ENCODE measurements at places on chromosomes 11 and 22. TPM values are rescaled to one million over a fixed set of nuclear protein-coding genes. Genes with fewer than 3 reads are reported as not detected.

GRCh38 chr22:45602824-45603595 is 68.6 kb upstream of the ATXN10 start:
- DNase-seq, result no peak

GRCh38 chr11:115784796-115785521 is 280.7 kb upstream of the CADM1 start:
- no peak for DNase-seq

- DNase-seq, result no peak
Measured at GRCh38 chr11:42410251-42410955, 901.4 kb upstream of the API5 start.

GRCh38 chr11:35747668-35748067 is 85.1 kb downstream of the TRIM44 start:
- no peak for DNase-seq

GRCh38 chr11:10646681-10647355 is 46.7 kb downstream of the IRAG1 start:
- DNase-seq, result no peak

DNA sequence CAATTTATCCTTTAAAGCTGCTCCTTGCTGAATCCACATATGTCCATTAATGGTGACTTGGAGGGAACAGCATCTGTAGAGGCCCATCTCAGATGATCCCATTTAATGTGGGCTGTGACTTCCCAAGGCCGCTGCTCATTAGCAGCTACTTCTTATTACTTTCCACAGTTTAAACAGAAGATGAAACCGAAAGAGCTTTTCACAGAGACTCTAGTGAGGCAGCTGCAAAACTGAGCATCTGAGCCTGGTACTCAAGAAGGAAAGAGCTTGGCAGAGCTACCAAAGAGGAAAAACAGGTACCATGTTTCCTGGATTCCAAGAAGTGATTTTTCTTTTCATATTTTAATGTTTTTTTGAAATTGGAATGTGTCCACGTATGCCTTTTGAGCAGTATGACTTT is 110.5 kb upstream of the NARS2 start:
- no peak for DNase-seq

- DNase-seq, result no peak
Measured at GRCh38 chr22:44057401-44057987, 33.4 kb downstream of the PARVB start.

DNA sequence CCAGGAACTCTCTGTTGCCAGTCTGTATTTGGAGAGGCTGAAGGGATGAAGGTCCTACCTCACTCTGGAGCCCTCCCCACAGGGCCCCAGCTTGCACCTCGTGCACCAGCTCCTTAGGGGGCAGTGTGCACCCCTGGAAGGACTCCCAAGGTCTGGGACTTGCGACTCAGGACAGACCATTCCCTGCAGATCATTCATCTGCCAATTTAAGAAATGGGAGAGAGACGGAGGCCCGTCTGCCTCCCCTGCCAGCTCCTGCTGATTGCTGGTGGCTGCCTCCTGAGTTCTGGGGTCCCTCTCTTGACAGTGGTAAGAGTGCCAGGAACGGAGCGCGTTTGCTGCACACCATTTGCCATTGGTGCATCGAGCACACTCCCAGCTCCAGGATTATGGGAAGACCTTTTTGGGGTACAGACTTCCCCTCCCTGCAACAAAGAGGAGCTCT is 27.4 kb upstream of the MALAT1 start:
- DNase-seq, result peak; percentile 47

GRCh38 chr22:37431801-37432707 is 4.8 kb upstream of the ELFN2 start:
- peak; percentile 76 for DNase-seq

GRCh38 chr11:62786318-62787004 is 741 bp upstream of the TMEM179B start:
- DNase-seq, result peak; percentile 92

DNA sequence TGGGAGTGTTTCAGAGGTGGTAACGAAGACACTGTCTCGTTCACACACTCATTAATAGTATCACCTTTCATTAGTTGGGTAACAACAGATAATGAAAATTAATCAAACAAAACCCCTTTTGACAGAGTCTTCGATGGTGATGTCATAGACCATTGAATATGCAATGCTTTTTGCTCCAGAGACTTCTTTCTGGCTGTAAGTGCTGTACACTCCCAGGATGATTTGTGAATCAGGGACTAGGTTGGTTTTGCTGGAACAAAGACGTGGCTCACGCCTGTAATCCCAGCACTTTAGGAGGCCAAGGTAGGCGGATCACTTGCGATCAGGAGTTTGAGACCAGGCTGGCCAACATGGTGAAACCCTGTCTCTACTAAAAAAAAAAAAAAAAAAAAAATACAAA is 9.5 kb upstream of the RASSF10 start:
- DNase-seq, result no peak

DNA sequence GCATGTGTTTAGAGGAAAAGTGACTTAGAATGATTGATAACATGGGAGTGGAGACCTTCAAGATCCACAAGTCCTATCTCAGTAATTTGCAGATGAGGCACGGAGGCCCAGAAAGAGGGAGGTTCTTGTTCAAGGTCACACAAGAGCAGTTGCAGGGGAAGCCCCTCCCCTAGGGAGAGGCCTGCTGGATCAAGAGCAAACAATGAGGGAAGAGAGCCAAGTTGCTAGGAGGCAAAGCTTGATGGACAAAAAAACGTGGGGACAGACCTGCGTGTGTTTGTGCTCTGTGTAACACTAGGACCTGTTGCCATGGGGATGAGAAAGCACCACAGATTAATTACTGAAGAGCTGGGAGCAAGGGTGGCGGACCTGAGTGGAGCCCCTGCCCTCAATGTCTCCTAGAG is 6.4 kb upstream of the MFRP start:
- DNase-seq, result no peak

DNA sequence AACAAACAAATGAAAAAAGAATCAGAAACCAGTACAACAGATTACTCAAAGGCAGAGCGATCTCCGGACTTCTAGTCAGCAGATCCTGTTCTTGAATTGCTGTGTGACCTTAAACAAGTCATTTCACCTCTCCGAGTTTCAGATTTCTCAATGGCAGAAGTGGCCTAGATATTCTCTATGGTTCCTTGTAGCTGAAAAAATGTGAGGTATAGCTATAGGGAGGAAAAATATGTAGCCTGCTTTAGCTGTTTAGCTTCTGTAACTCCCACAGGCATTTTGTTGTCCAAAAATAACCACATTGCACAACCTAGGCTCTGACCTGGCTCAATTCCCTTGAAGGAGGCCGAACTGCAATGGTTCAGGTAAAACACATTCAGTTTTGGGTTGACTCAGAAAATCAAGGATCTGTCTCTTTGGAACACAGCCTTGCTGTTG is 100.7 kb downstream of the DBX1 start:
- DNase-seq, result no peak

GRCh38 chr11:115155978-115156377 is 348.2 kb downstream of the CADM1 start:
- no peak for DNase-seq

DNA sequence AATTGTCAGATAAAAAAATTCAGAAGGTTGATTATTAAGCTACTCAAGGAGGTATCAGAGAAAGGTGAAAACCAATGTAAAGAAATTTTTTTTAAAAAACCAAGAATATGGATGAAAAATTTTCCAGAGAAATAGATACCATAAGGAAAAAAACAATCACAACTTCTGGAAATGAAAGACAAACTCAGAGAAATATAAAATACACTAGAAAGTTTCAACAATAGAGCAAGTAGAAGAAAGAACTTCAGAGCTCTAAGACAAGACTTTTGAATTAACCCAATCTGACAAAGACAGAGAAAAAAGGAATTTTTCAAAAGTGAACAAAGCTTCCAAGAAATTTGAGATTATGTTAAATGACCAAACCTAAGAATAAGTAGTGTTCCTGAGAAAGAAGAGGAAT is 62.9 kb upstream of the TEAD1 start:
- DNase-seq, result no peak

GRCh38 chr11:98625526-98625925 is 395.2 kb upstream of the CNTN5 start:
- no peak for DNase-seq

- no peak for DNase-seq
Measured at GRCh38 chr11:121929581-121929980, 186.4 kb downstream of the BLID start.

- DNase-seq, result peak; percentile 13
Measured at GRCh38 chr11:113562981-113563461, 87.8 kb upstream of the DRD2 start.

DNA sequence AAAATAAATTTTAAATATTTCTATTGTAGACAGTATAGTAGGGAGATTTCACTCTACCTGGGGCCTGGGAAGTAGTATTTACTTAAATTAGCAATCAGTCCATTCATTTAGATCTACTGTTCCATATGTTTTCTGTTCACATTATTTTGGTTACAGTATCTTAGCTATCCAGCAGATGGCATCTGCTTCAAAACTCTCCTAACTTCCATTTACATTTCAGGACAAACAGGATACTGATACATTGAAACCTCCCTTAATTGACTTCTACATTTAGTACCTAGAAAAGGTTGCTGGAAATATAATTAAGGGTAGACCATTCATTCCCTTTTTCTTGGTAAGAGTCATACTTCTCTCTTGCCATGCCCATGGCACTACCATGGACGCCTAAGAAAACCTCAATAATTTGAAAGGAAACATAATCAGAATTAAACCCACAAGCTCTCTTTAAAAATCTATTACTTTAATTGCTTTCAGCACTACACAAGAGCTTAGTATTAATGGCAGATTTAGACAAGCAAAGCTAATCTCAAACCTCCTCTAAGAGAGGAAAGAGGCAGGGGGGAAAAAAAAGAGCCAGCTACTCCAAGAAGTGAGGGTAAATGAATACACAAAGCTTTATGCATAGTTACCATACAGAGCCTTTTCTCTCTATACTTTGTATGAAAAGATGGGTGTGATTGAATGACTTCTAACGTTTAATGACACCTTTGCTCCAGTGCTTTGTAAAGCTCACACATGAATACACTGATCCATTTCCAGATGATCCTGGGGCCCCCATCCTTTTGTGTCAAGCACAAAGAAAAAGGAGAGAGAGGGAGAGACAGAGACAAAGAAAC is 131.2 kb upstream of the MTMR2 start:
- DNase-seq, result no peak

DNA sequence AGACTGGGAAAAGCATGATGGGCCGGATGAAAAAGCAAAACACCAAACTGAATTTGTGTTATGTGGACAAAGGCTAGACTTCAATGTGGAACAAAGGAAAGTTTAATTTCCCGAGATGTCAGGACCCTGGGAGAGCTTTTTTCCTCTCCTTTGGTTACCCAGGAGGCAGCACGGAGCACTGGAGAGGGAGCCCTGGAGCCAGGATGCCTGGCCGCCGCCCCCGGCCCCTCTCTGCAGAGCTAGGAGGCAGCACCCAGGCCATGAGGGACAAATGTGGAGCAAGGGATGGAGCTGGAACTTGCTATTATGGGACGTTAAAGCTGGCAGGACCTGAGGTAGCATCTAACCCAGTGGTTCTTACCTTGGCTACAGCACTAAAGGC is 108.9 kb downstream of the MORC2 start:
- DNase-seq, result no peak

DNA sequence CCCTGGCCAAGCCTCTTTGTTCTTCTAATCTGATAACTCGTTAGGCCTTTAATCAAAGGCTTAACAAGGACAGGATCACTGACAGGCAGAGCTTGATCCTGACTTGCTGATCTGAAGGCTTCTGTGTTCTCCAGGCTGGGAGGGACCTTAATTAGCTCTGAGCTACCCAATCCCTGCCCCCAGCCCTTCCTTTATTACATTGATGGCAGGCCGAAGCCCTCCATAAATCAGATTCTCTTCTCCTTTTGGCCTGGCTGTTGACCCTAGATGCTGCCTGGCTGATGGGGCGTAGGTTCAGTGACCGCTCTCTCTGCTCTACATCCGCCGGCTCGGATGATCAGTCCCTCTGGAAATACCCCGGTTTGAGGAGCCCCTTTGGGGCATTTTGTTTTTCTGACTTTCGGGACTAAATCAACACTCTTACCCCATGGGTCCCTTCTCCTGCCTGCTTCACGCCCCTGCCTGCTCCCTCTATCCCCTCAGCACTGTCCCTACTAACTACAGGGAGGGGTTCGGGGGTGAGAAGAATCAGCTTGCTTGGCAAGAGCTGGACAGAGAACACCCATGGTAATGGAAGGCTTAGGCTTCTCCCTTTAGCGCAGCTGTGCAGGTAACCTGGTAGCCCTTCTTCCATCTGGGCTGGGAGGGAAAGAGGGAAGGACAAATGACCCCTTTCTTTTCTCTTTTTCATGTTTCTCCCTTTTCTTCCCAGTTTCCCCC is 10.0 kb upstream of the RRM1 start:
- DNase-seq, result no peak

- no peak for DNase-seq
Measured at GRCh38 chr11:93728792-93729128, 12.5 kb downstream of the TAF1D start.

DNA sequence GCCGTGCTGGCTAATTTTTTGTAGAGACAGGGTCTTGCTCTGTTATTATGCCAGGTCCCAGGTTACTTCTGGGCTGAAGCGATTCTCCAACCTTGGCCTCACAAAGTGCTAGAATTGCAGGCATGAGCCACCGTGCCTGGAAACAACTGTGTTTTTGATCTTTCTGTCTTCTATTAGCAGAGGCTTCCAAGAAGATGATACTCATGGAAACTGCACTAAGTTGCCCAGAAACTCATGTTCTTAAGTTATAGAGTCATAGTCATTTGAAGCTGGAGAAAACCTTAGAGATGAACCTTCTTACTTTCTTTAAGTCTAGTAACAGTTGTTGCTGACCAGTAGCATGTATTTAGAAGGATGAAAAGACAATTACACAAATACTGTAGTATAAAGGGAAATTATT is 37.1 kb upstream of the HSPA8 start:
- DNase-seq, result no peak

- no peak for DNase-seq
Measured at GRCh38 chr11:64021757-64022093, 14.0 kb upstream of the FLRT1 start.

GRCh38 chr22:27352426-27352825 is 449.1 kb downstream of the MN1 start:
- DNase-seq, result no peak

- DNase-seq, result no peak
Measured at GRCh38 chr11:78201096-78201818, 12.5 kb downstream of the USP35 start.

GRCh38 chr11:100575860-100576717 is 111.0 kb upstream of the ARHGAP42 start:
- DNase-seq, result peak; percentile 24

The PRRG4 gene
- total RNA-seq, result 0.18 TPM

The OR51I1 gene
- total RNA-seq, result not detected

The GUCY1A2 gene
- not detected for total RNA-seq

The CFAP300 gene
- not detected for total RNA-seq

The PANX3 gene
- total RNA-seq, result not detected

The KDELR3 gene
- 0.84 TPM for total RNA-seq

The RAB38 gene
- total RNA-seq, result 2.9 TPM

The HBD gene
- total RNA-seq, result not detected

The ISX gene
- total RNA-seq, result not detected

The ATG13 gene
- total RNA-seq, result 39.4 TPM

The SLC25A18 gene
- total RNA-seq, result not detected

The CASTOR1 gene
- 1.6 TPM for total RNA-seq

The ANO5 gene
- total RNA-seq, result 0.02 TPM

All from activated CD4-positive, alpha-beta T cell treated with anti-CD3 and anti-CD28 coated beads for 36 hours (primary cell).